ENCODE measurements at places on chromosomes 16 and 17.

DNA sequence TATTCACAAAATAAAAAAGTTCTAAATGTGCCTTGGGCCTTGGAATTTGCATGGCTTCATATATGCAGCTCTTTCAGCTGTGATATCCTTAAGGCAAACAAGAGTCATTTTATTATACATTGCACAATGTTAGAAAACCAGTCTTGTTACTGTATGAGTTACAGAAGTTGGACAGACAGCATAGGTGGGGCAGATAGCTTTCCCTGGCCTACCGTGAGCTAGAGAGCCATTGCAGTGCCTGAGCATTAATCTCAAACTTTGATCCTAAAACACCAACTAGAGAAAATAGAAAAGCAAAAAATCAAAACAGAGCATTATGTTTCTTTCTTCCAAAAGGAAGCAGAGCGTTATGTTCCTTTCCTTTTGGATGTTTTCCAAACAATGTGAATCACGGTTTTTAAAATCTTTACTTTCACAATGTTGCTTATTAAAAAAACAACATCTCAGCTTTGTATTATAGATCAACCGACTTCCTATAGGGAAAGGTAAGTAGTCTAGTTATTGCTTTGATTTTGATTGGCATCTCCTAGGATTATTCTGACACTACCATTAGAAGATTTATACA is 32.2 kb downstream of the ARHGAP44 start:
- no peak for DNase-seq

DNA sequence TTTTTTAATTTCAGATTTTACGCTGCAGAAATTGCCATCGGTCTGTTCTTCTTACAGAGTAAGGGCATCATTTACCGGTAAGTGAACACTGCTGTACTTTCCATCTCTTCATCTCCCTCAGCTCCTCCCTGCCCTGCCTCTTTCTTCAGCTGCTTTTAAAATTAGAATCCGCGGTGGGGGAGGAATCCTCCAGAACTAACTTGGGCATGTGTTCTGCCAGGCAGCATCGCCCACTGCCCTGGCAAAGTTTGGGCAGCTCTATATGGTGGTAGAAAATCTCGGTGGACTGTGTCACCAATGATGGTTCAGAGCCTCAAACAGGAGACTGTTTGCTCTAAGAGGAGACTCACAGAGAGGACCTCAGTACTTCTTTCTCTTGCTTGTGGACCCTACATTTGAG is 81.6 kb upstream of the CACNG3 start:
- DNase-seq: no peak

DNA sequence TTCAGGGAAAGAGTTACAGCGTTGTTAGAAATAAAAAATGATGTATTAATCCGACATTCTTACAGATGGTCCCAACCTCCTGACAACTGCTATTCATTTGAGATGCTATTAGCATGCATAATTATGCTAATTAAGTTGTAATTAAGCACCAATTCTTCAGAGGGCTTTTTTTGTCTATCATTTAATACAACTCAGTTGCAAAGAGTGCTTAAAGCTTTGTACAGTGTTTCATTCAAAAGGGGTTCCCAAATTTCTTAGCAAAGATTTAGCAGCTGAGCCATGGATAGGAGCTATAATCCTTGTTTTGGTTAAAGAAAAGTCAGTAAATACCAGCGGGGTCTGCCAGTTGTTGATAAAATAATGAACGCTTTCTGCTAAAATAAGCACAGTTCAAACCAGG is 150.7 kb upstream of the DYNLRB2 start:
- no peak for DNase-seq

- DNase-seq: no peak
These were observed 24.2 kb downstream of the ZNF652 start for GRCh38 chr17:49337884-49338283.

DNA sequence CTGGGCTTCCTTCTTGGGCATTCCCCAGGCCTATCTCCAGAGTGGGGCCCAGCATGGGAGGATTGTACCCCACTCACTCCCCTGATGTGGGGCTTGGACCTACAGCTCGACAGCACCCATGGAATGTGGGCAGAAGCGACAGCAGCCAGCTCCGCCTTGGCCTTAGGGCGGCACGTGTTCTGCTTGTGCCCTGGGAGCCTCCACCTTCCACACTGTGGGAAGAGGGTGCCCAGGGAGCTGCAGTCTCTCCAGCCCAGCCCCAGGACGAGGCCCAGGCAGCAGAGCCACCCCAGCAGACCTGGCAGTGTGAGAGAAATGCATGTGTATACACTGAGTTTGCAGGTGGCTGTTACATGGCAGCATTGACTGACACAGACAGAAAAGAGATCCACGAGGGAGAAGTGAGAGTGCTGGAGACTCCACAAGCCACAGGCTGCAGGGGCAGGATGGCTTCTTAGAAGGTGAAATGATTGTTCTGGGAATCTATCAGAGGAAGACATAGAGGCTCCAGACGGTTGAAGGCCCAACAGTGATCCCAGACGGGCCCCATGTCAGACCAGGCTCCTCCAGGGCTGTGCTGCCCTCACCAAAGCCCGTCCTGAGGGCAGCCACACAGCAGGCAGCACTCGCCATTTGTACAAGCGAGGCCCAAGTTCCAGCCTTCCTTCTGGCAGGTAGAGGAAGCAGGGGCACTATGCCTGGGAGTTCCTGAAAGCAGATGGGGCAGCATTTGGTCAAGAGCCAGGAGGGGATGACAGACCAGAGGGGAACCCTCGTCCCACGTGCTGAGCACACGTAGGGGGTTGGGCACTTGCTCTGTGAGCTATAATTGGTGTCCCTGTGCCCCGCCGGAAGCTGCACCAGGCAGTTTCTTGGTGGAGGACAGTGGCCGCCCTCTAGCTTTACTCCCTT is 2.8 kb upstream of the DNASE1 start:
- no peak for DNase-seq

GRCh38 chr16:28186752-28187151 is 25.0 kb downstream of the XPO6 start:
- DNase-seq: no peak

DNA sequence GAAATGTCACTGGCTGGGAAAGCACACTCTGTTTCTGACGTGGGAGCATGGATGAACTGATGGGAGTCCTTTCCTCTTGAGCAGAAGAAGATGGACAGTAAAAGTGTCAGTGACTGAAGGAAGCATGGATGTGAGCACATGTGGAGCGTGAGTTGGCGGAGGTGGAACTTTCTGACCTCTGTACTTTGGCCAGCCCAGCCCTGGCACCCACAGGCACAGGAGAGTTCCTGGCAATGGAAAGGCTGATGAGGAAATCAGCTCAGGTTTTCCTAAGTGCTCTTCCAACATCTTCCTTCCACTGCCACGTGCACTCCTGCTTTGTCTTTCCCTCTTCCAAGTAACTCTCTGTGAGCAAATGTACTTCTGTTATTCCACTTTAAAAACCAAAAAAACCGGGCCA is 276.8 kb downstream of the NTN1 start:
- no peak for DNase-seq
